ENCODE measurements at places on chromosomes 7 and 10.

DNA sequence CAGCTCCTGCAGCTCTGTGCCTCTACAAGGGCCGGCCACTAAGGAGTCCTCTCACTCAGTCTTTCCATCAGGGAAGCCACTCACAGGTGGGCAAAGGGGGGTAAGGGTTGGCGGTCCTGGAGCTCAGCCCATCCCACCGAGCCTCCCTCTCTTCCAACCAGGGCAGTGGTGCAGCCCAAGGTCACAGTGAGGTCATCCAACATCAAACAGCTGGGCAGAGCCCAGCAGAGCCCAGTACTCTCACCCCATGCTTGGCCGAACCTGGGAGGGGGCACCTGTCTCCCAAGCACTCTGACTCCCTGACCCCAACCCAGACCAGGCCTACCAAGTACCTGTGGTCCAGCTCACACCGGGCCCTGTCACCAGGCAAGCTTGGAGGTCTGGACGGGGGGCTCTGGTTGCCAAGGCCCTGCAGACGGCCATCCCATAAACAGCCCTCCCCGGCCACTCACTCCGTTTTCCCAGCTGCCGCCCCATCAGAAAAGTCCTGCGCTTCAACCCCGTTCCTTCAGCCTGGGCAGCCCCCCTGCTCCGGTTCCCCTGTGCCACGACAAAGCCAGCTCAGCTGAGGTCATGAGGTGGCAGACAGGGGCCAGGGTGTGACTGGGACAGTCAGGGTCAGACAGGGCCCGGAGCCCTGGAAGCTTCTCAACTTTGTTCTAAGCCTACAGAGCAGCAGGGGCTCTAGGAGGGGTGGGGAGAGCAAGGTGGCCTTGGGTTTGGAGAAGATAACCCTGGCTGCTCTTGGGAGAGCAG lies 27.5 kb downstream of the PDGFA start:
- H3K4me3 ChIP-seq, result no peak overlapping the region
- H3K27me3 ChIP-seq, result no peaks in the 10 kb centered on the region
- DNase-seq, result peak; percentile 51
- no peak overlapping the region for H3K27ac ChIP-seq

- no peaks in the 10 kb centered on the region for H3K4me1 ChIP-seq
- no peaks in the 10 kb centered on the region for H3K36me3 ChIP-seq
- H3K27ac ChIP-seq, result no peak overlapping the region
- no peak for DNase-seq
Observed at GRCh38 chr10:67609996-67610793, 85.8 kb downstream of the CTNNA3 start.

DNA sequence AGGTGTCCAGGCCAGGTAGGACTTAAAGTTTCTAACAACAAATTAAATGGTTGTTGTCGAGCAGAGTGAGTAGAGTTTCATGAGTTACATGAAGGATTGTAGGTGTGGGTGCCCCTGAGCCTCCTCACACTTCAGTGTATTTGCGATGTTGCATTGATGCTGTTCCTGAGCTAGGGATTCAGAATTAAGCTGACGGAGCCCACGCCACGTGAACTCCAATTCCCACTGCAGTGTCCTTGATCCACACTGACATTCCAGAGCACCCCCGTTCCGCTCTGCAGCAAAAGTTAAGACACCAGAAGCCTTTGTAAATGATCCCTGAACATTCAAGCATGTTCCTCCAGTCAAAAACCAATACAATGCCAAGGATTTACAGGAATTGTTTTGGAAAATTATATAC lies 78.8 kb upstream of the SEC61G start:
- H3K4me1 ChIP-seq, result peaks cover 38% of the 10 kb centered on the region
- no peaks in the 10 kb centered on the region for H3K36me3 ChIP-seq
- no peak for DNase-seq
- no peak overlapping the region for H3K4me3 ChIP-seq
- peak overlapping the region; percentile 92 for H3K27ac ChIP-seq

GRCh38 chr7:144691240-144691639 lies 144.6 kb downstream of the TPK1 start:
- H3K27me3 ChIP-seq, result no peaks in the 10 kb centered on the region
- no peak for DNase-seq
- no peaks in the 10 kb centered on the region for H3K4me1 ChIP-seq
- no peaks in the 10 kb centered on the region for H3K36me3 ChIP-seq
- no peak overlapping the region for H3K27ac ChIP-seq

GRCh38 chr7:86814661-86815379 lies 171.1 kb downstream of the GRM3 start:
- no peak for DNase-seq
- no peaks in the 10 kb centered on the region for H3K4me1 ChIP-seq
- no peaks in the 10 kb centered on the region for H3K36me3 ChIP-seq
- no peak overlapping the region for H3K4me3 ChIP-seq

- no peak overlapping the region for H3K4me3 ChIP-seq
- peaks cover 18% of the 10 kb centered on the region for H3K4me1 ChIP-seq
- DNase-seq, result no peak
- H3K36me3 ChIP-seq, result peaks cover 8% of the 10 kb centered on the region
- H3K27me3 ChIP-seq, result no peaks in the 10 kb centered on the region
Observed at GRCh38 chr10:24432478-24433416, 223.8 kb downstream of the KIAA1217 start.

DNA sequence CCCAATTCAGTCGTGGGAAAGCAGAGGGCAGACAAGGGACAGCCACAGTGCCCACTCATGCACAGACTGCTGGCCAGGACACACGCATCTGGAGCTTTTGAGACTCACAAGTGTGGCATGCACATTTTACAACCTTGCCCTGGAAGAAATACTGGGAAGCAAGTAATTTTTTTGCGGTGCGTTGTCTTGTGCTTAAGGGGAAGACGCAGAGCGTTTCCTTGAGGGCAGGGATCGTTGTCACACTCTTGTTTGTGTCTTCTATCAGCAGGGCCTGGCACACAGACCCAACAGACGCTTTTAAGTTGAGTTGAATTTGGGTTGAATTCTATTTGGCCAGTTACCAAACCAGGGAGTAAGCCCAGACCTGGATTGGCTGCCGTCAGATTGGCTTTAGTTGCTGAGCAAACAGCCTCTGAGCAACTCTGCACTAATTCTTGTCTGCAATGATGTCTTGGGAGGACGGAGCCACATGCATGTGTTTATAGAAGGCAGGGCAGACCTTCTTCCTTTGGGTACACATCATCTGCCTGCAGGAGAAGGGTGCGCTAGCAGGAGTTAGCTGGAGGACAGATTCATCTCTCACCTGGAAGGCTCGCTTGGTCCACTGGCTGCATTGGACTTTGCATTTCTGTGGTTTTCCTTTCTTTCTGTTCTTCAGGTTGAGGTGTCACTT lies 38.4 kb downstream of the IL2RA start:
- no peaks in the 10 kb centered on the region for H3K4me1 ChIP-seq
- no peak overlapping the region for H3K4me3 ChIP-seq
- H3K36me3 ChIP-seq, result no peaks in the 10 kb centered on the region
- no peak overlapping the region for H3K27ac ChIP-seq
- H3K27me3 ChIP-seq, result no peaks in the 10 kb centered on the region
- DNase-seq, result no peak

GRCh38 chr7:15128716-15129115 lies 226.2 kb upstream of the DGKB start:
- H3K27ac ChIP-seq, result no peak overlapping the region
- no peak for DNase-seq
- H3K4me1 ChIP-seq, result peaks cover 12% of the 10 kb centered on the region
- no peak overlapping the region for H3K4me3 ChIP-seq
- no peaks in the 10 kb centered on the region for H3K27me3 ChIP-seq

GRCh38 chr7:100538348-100538653 lies 702 bp upstream of the AGFG2 start:
- H3K27ac ChIP-seq, result no peak overlapping the region
- DNase-seq, result no peak
- H3K36me3 ChIP-seq, result no peaks in the 10 kb centered on the region
- H3K4me1 ChIP-seq, result peaks cover 8% of the 10 kb centered on the region
- peak overlapping the region; percentile 32 for H3K4me3 ChIP-seq
- H3K27me3 ChIP-seq, result no peaks in the 10 kb centered on the region

Data from RWPE2 (cell line).